ENCODE measurements at places on chromosomes 12 and 14. TPM values are rescaled to one million over a fixed set of nuclear protein-coding genes. Genes with fewer than 3 reads are reported as not detected.

GRCh38 chr14:45793081-45793480 lies 540.1 kb upstream of the MIS18BP1 start:
- H3K36me3 ChIP-seq: no peaks in the 10 kb centered on the region
- no peaks in the 10 kb centered on the region for H3K27me3 ChIP-seq
- H3K4me1 ChIP-seq: no peaks in the 10 kb centered on the region

GRCh38 chr14:55847766-55848165 lies 267.8 kb downstream of the KTN1 start:
- peaks cover 10% of the 10 kb centered on the region for H3K4me1 ChIP-seq
- no peaks in the 10 kb centered on the region for H3K36me3 ChIP-seq
- no peak overlapping the region for H3K27ac ChIP-seq
- no peak overlapping the region for H3K4me3 ChIP-seq
- no peaks in the 10 kb centered on the region for H3K27me3 ChIP-seq

GRCh38 chr12:77438644-77439043 lies 373.3 kb upstream of the E2F7 start:
- H3K4me1 ChIP-seq: no peaks in the 10 kb centered on the region
- no peak for DNase-seq
- H3K27ac ChIP-seq: no peak overlapping the region
- no peaks in the 10 kb centered on the region for H3K36me3 ChIP-seq

DNA sequence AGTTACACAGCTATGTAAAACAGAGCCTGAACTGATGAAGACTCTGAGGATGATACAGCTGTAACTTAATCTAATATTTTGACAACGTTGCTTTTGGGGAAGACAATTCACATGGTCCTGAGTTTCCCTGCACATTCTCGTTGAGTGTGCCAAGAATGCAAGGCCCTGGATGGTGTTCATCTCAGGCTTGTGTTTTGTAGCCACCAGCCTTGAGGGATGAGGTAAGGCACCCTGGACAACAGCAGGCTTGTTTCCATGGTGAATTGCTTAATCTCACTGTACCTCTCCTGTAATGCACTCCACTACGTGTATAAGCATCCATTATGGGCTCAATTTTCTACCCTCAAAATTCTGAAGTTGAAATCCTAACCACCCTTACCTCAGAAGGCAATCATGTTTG lies 2.1 kb downstream of the CATSPERB start:
- no peaks in the 10 kb centered on the region for H3K36me3 ChIP-seq
- H3K27me3 ChIP-seq: no peaks in the 10 kb centered on the region
- no peak overlapping the region for H3K27ac ChIP-seq
- H3K4me1 ChIP-seq: no peaks in the 10 kb centered on the region
- DNase-seq: no peak
- no peak overlapping the region for H3K4me3 ChIP-seq

GRCh38 chr12:94940771-94941170 lies 62.7 kb downstream of the NDUFA12 start:
- H3K27ac ChIP-seq: no peak overlapping the region
- H3K36me3 ChIP-seq: no peaks in the 10 kb centered on the region
- DNase-seq: no peak
- no peaks in the 10 kb centered on the region for H3K27me3 ChIP-seq
- H3K4me1 ChIP-seq: no peaks in the 10 kb centered on the region

DNA sequence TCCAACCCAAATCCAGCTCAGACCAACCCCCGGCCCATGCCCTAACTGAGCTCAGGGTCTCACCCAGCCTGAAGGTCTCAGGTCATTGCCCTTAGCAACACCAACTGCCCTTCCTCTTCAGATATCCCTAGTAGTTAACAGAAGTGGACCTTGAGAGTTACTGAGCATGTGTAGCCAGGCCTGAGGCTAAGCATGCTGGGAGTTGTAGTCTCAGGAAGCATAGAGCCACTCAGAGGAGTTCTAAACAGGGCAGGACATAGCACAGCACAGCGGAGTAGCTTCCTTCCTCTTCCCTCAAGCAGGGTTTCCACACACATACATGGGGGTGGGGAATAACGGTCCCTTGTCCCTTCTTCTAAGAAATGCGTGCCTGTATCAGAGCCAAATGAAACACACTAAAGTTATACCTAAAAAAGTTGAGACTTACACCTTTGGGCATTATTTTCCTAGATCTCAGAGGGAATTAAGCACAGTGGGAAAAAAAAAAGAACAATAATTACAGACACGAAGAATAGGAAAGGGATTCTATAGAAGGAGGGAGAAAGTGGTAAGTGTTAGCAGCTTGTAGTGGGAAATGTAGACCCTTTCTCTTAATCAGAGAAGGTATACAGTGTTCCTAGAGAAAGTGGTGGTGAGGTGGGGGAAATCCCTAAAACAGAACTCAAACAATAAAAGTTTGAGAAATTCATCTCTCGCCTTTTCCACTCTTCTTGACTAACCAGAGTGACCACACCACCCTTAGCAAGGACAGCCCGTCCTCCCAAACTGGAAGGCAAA lies 4.4 kb downstream of the KMT2D start:
- H3K36me3 ChIP-seq: peaks cover 32% of the 10 kb centered on the region
- H3K4me3 ChIP-seq: no peak overlapping the region
- DNase-seq: peak; percentile 35
- H3K4me1 ChIP-seq: peaks cover 31% of the 10 kb centered on the region
- no peaks in the 10 kb centered on the region for H3K27me3 ChIP-seq

DNA sequence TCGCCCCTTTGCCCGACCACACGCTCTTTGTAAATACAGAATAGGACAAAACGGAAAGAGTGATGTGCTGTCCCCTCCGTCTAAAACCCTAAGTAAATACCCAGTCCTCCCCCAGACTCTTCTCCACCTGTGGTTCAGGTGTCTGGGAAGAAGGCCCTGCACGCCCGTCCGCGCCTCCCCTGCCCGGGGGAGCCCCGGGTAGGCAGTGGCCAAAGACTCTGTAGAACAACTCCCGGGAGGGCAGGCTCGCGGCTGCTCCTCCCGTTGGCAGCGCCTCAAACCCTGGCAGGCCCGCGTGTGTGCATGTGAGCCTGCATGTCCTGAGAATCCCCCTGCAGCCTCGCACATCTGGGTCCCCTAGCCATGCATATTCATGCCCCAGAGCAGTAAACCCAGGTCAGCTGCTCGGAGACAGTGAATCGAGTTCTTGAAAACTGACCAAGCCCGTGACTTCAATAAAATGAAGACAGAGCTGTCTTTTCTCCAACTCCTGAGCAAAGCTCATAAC lies 165.8 kb downstream of the MON2 start:
- H3K4me1 ChIP-seq: no peaks in the 10 kb centered on the region
- H3K27ac ChIP-seq: no peak overlapping the region
- no peak for DNase-seq
- H3K27me3 ChIP-seq: no peaks in the 10 kb centered on the region

- H3K27ac ChIP-seq: no peak overlapping the region
- no peaks in the 10 kb centered on the region for H3K27me3 ChIP-seq
- DNase-seq: no peak
- peaks cover 22% of the 10 kb centered on the region for H3K4me1 ChIP-seq
These were observed 51.1 kb downstream of the BEGAIN start for GRCh38 chr14:100536121-100536510.

DNA sequence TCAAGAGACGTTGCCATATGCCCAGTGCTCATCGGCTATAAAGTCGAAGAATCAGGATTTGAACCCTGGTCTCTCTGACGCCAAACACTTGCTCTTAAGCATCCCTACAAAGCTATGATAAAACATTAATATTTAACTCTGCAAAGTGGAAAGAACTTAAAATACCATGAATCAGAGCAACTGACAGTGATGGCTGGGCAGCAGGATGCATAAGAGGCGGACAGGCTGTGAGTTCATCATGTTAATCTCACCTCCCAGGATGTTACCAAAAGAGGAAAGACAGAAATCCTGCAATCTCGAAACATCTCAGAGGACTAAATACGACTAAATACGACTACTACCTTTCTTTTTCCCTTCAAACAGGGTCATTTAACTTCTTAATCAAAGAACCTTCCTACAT lies 5.8 kb downstream of the DICER1 start:
- H3K27me3 ChIP-seq: no peaks in the 10 kb centered on the region
- no peaks in the 10 kb centered on the region for H3K36me3 ChIP-seq
- peaks cover 8% of the 10 kb centered on the region for H3K4me1 ChIP-seq
- no peak overlapping the region for H3K27ac ChIP-seq
- no peak overlapping the region for H3K4me3 ChIP-seq

DNA sequence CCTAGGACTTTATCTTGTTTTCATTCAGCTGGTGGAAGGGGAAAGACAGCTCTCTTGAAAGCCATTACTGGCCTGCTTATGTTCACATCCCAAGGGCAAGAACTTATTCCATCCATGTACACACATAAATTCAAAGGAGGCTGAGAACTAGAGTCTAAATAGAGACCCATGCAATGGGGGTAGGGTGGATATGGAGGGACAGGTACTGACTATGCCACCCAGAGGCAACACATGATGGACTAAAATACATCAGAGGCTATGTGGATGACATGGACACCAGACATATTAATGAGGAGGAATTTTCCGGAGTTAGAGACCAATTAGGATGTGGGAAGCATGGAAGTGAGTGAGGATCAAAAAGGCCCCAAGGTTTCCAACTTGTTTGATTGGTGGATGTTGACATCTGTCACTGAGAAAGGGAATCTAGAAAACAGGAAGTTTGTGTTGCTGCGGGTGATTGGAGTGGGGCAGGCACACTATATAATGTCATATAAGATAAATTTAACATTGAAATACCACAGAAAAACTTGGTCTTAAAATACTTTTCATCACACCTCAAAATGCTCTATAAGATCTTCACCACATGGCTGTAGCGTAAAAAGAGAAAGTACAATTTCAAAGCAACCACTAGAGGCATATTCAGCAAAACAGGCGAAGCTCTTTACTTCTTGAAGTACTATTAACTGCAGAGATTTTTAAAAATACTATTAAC lies 130.4 kb downstream of the GRIP1 start:
- no peaks in the 10 kb centered on the region for H3K4me1 ChIP-seq
- no peak overlapping the region for H3K4me3 ChIP-seq

DNA sequence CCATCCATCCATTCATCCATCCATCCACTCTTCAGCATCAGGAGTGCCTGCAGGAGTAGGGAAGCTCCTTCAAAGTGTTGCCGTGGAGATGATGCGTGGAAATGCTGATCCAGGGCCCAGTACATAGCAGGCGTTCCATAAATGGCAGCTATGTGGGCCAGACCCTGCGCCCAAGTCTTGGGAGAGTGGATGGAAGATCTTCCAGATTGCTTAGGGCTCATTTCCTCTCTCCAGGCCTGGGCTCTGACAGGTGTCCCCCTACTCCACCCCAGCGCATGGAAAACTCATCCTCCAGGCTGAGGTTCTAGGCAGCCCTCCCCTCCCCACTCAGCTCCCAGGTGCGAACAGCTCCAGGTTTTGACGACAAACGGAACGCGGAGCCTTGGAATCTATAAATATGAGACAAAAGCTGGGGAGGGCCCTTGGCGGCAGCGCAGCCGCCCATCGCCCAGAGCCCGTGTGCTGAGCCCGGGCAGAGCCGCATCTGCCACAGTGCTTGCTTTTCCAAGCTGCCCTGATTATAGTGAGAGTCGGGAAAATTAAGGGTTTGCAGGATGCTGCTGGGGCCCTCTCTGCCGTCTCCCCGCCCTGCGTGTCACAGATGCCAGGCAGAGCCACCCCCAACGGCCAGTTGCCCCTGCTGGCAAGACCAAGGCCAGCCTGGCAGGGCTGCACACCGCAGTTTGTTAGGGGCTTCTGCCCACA lies 1.6 kb downstream of the BEGAIN start:
- DNase-seq: no peak
- peak overlapping the region; percentile 85 for H3K27ac ChIP-seq
- H3K27me3 ChIP-seq: no peaks in the 10 kb centered on the region
- H3K4me1 ChIP-seq: peaks cover 28% of the 10 kb centered on the region

GRCh38 chr12:132396657-132397056 lies 67.3 kb upstream of the GALNT9 start:
- H3K36me3 ChIP-seq: no peaks in the 10 kb centered on the region
- H3K4me1 ChIP-seq: peaks cover 16% of the 10 kb centered on the region
- no peaks in the 10 kb centered on the region for H3K27me3 ChIP-seq
- no peak overlapping the region for H3K27ac ChIP-seq
- H3K4me3 ChIP-seq: no peak overlapping the region

DNA sequence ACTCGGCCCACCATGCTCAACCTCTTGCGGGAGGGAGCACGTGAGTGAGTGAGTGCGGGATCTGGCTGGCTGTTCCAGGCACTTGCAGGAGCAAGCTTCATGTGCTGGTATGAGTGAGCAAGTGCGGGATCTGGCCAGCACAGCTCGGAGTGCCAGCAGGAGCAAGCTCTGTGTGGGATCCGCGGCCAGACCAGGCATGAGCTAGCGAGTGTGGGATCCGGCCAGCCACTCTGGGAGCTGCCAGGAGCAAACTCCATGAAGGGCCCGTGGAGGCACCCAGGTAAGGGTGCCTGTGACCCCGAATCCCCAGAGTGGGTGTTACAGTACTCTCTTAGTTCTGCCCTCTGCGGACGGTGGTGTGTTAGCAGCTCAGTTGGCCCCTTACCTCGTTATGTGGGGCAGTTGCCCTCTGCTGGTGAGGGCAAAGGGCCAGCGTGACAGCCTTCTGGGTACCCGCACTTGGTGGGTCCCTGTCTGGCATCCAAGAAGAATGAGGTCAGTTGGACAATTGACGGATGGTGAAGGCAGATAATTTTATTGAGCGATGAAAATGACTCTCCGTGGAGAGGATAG lies 38.3 kb downstream of the RAD51B start:
- no peaks in the 10 kb centered on the region for H3K27me3 ChIP-seq
- H3K36me3 ChIP-seq: no peaks in the 10 kb centered on the region
- H3K27ac ChIP-seq: no peak overlapping the region
- peaks cover 7% of the 10 kb centered on the region for H3K4me1 ChIP-seq
- no peak overlapping the region for H3K4me3 ChIP-seq

DNA sequence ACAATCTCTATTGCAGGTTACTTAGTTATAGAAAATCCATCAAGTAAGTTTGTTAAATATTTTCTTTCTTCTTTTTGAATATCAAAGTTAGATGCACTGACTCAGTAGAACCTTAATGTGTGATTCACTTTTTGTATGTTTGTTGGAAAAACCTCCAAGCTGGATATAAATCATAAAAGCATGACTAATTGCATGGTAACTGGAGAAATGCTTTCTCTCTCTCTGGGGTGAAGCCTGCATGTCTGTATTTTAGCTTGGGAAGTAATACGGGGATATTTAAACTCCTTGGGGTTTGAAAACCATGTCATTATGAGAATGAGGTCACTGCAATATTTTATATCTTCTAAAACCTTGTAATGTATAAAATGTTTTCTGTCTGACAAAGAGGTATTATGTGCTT lies 58.6 kb upstream of the MYF6 start:
- H3K27ac ChIP-seq: no peak overlapping the region
- no peaks in the 10 kb centered on the region for H3K4me1 ChIP-seq
- H3K36me3 ChIP-seq: no peaks in the 10 kb centered on the region
- H3K4me3 ChIP-seq: no peak overlapping the region
- 0 out of 2 replicates have a peak, but pooled peaks cover 3% of the 10 kb centered on the region for H3K27me3 ChIP-seq
- no peak for DNase-seq

GRCh38 chr12:56097738-56098137 lies 6.6 kb upstream of the PA2G4 start:
- DNase-seq: no peak
- H3K36me3 ChIP-seq: peaks cover 26% of the 10 kb centered on the region
- no peaks in the 10 kb centered on the region for H3K27me3 ChIP-seq
- no peak overlapping the region for H3K27ac ChIP-seq

GRCh38 chr14:22892488-22892887 lies 9.5 kb downstream of the REM2 start:
- H3K4me3 ChIP-seq: no peak overlapping the region
- H3K27ac ChIP-seq: no peak overlapping the region
- no peaks in the 10 kb centered on the region for H3K27me3 ChIP-seq
- H3K4me1 ChIP-seq: peaks cover 19% of the 10 kb centered on the region
- no peaks in the 10 kb centered on the region for H3K36me3 ChIP-seq
- no peak for DNase-seq

KLRD1 gene
- 0.27 TPM for total RNA-seq

RNASE1 gene
- total RNA-seq: 3.3 TPM

CLEC4D gene
- total RNA-seq: not detected

ENDOU gene
- total RNA-seq: not detected

PMEL gene
- 5.8 TPM for total RNA-seq

LRRIQ1 gene
- 0.89 TPM for total RNA-seq

RASSF9 gene
- not detected for total RNA-seq
